Activated CD4-positive, CD25-positive, alpha-beta regulatory T cell treated with anti-CD3 and anti-CD28 coated beads, Interleukin-2, amount 50 U/mL, for 16 hours (primary cell): ENCODE measurements at places on chromosomes 3 and 15.

DNA sequence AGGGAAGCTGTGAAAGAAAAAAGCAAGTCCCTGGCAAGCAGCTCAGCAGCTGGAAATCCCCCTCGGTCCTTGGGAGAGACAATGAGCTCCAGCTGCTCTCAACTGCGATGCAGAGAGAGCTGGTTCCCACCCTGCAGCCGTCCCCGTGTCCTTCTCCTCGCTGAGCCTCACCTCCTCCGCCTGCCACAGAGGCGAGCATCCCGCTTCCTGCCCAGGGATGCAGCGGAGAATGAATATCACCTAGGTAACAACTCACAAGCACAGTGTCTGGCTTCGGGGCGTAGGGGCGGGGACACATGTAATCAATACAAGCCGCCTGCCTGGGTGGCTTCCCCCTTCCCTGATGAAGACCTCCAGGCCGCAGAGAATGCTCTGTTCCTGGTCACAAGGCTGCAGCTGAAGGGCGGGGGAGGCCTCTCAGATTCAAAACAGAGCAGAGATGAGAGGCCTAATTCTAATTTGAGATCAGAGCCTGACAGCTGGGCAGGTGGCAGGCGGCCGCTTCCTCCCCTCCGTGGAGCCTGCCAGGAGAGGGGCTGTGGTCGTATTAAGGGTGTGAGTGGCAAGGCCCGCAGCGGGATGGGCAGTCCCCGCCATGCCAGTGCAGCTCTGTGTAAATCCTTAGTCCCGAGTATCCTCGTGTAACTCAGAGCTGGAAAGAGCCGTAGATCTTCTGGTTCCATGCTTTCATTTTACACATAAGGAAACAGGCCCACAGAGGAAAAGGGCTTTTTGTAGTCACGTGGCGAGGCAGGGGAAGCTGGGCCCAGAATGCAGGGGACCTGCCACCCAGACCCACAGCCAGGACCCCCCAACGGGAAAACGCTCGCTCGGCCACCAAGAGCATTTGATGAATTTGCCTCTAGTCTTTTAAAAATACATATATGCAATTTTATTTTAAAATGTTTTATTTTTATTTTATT, 24.3 kb downstream of the ZDHHC19 start:
- DNase-seq: no peak

- no peak for DNase-seq
Observed at GRCh38 chr15:90291679-90292356, 26.3 kb downstream of the NGRN start.

DNA sequence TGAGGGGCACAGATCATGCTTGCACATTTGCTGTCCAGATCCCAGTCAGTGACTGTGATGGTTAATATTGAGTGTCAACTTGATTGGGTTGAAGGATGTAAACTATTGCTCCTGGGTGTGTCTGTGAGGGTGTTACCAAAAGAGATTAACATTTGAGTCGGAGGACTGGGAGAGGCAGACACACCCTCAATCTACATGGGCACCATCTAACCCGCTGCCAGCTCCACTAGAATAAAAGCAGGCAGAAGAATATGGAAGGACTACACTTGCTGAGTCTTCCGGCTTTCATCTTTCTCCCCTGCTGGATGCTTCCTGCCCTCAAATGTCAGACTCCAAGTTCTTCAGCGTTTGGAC, 5.1 kb downstream of the GP9 start:
- no peak for DNase-seq

GRCh38 chr3:194760494-194761137, 74.9 kb downstream of the FAM43A start:
- DNase-seq: no peak

DNA sequence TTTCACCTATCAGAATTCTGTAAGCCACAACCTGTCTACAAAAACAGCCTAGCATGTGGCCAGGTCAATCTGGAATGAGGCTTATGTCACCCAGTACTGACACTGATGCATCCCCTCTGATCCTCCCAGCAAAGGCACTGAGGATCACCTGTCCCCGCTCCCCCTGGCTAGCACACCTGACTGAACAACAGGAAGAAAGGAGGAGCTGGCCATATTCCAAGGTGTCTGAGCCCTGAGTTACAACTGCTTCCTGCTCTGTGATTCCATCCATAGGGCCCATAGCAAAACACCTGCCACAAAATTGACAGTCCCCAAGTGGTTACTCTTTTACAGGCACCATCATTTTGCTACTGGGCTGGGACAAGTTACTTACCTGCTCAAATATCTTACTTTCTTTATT, 555.5 kb upstream of the CFAP20DC start:
- no peak for DNase-seq

GRCh38 chr3:187640569-187641059, 29.6 kb downstream of the SST start:
- no peak for DNase-seq
